ENCODE measurements at places on chromosomes 1 and 21.

DNA sequence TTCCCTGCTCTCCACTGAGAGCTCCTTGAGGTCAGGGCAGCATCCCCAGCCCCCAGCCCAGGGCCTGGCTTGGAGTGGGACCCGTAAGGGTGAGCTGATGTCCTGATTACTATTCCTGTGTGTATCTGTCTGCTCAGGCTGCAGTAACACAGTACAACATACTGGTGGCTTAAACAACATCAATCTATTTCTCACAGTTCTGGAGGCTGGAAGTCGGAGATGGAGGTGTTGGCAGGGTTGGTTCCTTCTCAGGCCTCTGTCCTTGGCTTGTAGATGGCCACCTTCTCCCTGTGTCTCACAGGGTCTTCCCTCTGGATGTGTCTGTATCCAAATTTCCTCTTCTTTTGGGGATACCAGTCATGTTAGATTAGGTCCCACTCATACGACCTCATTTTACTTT lies 246.4 kb upstream of the POU3F1 start:
- DNase-seq, result no peak

DNA sequence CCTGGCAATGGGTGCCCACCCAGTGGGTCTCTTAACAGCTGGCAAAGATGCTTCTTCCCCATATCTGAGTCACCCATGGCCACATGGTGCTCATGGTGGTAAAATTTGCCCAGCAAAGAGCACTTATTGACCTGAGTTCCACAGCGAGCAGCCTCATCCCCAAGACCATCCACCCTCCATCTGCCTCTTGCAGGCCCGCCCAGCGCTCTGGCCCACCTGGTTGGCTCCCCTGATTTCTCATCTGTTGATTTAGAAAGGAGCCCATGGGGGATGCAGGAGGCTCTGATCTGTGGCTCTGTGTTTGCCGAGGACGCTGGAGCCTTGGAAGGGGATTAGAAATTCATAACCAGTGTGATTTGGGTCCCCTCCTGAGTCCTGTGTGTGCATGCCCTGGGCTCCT lies 657.5 kb downstream of the PTPRU start:
- DNase-seq, result no peak

DNA sequence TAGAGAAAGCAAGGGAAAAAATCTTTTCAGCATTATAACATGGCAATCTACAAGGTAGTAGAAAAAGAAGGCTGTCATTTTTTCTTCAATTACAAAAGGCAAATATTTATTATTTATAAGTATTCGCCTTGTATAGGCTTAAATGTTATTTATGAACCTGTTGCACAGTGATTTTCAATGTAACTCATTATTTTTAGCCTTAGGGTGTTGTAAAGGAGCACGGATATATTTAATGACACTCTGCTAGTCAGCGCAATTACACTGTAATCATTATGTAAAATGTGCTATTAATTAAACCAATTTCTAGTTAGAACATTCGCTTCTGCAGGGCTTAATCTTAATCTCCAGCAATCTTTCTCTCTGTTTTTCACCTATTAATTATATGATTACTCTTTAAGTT lies 145.0 kb downstream of the ATG4C start:
- DNase-seq, result no peak

DNA sequence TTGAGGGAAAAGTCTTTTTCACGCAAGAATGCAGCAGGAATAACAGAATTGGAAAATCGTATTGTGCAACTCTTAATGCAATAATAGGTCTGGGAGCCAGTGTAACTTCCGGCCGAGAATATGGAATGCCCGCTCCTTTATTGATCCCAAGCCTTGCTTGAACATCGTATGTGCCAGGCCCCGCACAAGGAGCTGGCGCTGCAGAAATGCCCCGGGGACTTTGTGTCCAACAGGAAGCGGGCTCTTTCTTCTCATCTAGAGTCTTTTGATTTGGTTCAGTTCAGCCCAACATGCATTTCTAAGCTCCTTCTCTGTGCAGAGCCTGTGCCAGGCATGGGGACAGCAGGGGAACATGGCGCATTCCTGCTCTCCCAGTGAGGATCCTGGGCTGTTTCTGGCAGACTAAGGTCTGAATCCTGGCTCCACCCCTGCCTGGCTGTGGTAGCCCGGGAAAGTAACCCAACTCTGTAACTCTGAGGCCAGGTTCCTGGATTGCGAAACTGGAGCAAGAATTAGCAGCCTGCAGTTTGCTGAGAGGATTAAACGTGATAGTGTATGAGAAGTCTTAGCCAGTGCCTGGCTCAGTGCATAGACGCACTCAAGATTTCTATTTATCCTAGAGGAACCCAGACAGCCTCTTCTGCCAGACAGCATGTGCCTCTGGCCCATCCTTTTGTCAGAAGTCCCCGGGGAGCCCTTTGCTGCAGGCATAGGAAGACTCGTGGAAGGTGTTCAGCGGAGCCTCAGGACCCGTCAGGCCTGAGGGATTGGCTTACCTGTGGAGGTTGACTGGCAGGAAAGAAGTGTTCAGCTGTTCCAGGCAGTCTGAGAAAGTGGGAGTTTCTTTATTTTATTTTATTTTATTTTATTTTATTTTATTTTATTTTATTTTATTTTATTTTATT lies 987 bp upstream of the CDCP2 start:
- DNase-seq, result no peak

GRCh38 chr1:115220340-115221270 lies 117.4 kb downstream of the NGF start:
- DNase-seq, result no peak

DNA sequence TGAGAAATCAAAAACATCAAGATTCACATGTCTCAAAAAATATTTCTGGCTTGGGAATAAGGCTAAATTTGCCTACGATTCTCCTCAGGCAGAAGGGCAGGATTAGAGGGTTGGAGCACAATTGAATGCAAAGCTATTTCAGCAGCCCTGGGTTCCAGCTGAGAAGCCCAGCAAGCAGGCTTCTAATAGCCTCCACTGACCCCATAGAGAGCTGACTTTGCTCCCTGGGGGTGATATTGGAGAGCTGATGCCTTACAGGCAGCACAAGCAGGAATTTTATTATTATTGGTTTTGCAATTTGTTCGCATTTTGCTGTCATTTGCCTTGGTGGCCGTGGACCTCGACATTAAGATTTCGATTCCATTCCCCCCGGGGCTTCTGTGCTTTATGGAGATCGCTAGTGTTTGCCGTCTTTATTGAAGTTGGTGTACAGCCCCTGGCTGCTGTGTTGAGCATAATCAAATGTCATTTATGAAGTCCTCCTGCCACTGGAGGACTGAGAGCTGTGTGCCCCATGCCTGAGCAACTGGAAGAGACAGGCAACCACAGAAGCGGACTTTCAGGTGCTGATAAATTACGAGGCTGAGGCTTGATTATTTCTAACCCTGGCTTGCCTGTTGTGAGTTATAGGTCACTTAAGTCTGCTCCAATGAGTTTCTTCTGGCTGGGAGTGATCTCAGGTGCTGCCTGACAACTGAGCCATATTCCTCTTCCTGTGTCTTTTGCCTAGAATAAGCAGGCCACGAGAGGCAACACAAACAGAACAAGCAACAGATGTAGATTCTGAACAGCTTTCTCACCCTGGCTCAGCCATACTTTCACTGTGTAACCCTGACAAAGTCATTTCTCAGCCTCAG lies 518.4 kb upstream of the CAMK1G start:
- no peak for DNase-seq
